Natural killer cell (primary cell): ENCODE measurements at places on chromosomes 12 and 14. TPM values are rescaled to one million over a fixed set of nuclear protein-coding genes. Genes with fewer than 3 reads are reported as not detected.

Gene FGF6
- not detected for total RNA-seq

- DNase-seq = peak; percentile 38
Measured at GRCh38 chr14:67881225-67881624, 61.6 kb downstream of the RAD51B start.

Gene PPP1R1A
- total RNA-seq = not detected

Gene FAM161B
- 2.5 TPM for total RNA-seq

DNA sequence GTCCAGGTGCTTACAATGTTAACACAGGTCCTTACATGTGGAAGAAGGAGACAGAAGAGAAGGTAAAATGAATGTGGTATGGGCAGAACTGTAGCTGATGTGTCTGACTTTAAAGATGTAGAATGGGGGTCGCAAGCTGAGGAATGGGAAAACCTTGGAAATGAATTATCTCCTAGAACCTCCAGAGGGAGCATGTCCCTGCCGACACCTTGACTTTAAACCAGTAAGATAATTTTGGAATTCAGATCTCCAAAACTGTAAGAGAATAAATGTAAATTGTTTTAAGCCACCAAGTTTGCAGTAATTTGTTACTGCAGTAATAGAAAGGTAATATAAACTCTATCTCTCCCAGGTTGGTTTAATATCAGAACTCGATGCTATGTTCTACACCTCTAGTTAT, 80.1 kb upstream of the ALG10 start:
- no peak for DNase-seq

GRCh38 chr14:71103662-71104484, 196.6 kb downstream of the PCNX1 start:
- no peak for DNase-seq

DNA sequence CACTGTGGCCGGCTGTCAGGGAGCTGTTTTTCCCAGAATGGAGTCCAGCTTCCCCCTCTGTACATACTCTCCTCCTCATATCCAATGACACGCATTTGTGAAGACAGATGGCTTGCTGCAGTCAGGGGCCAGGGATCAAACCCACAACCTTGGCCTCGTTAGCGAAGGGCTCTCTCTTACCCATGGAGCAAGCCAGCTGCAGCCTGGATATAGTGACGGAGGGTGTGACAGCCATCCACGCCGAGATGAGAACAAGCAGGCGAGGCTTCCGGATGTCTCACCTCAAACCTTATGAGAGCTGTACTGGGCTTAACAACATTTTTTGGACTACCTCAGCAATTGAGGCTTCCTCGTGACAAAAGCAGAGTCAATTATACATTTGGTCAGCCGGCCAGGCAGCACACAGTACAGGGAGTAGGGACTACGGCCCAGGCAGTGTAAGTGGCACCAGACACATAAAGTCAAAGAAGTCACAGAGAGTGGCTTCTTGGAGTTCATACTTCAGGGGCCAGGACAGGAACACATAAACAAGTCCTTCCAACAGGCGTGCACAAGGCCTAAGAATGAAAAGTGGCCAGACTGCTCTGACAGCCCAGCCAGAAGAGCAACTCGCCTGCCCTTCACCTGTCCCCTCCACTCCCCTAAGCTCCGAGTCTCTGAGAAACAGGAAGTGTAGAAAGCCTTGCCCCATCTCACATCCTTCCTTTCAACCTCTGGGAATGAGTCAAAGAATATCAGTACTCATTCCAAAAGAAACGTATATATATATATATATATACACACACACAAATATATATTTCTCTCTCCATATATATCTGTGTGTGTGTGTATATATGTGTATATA, 115.1 kb downstream of the TTC7B start:
- DNase-seq = no peak

GRCh38 chr12:39503439-39503838, 60.5 kb upstream of the KIF21A start:
- no peak for DNase-seq

- DNase-seq = no peak
Measured at GRCh38 chr12:42763682-42764081, 174.1 kb upstream of the PRICKLE1 start.

- no peak for DNase-seq
Measured at GRCh38 chr12:32211900-32212156, 105.2 kb downstream of the BICD1 start.
